Pons (tissue), 1 donor: ENCODE measurements at places on chromosomes 13 and 19.

- DNase-seq, result no peak
Measured at GRCh38 chr19:2926341-2927031, 18.3 kb downstream of the ZNF77 start.

DNA sequence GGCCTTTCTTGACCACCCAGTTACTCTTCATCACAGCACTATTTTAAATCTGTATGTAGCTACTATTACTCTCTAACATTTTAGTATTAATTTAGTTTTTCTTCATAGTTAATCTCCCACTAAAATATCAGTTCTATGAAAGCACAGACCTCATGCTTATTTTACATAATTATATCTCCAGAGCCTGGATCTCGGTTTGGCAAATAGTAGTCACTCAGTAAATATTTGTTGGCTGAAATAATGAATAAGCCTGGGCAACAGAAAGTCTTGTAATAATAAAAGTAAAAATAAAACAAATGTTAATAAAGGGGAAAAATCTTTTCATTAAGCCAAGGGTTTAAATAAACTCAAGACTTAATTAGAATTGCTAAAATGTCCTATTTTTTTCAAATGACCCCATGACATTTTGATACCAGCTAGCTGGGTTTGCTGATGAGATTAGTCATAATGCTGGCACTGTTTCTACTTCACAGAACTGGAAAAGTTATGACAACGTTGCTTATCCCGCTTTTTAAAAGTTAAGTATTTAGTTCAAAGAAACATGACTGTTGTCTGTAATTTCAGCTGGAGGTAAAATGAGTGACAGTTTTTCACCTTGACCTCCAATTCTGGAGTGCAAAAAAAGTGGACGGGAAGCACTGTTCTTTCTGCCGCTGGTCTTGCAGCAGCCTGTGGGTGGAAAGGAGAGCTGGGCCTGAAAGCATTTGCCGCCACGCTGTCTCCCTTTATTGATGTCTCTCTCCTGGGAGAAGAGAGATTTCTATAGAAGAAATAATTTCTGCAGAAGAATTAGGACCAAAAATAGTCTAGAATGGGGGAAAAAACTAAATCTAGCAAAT is 85.2 kb upstream of the SPATA13 start:
- no peak for DNase-seq

DNA sequence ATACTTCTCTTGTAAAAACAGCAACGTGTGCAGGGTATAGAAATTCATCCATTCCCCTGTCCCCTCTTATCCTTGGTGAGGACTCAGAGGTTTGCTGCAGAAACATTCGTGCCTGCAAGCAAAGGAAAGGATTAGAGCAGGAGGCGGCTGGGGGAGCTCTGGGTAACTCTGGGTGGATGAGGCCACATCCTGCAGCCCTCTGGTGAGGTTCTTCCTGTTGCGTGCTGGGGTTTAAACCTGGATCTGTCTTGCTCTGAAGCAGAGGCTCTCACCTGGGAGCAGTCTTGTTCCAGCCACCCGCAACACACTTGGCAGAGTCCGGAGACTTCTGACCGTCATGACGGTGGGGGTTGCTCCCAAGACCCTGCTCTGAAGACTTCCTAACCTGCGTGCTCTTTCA is 69.2 kb downstream of the ATP11A start:
- DNase-seq, result no peak

DNA sequence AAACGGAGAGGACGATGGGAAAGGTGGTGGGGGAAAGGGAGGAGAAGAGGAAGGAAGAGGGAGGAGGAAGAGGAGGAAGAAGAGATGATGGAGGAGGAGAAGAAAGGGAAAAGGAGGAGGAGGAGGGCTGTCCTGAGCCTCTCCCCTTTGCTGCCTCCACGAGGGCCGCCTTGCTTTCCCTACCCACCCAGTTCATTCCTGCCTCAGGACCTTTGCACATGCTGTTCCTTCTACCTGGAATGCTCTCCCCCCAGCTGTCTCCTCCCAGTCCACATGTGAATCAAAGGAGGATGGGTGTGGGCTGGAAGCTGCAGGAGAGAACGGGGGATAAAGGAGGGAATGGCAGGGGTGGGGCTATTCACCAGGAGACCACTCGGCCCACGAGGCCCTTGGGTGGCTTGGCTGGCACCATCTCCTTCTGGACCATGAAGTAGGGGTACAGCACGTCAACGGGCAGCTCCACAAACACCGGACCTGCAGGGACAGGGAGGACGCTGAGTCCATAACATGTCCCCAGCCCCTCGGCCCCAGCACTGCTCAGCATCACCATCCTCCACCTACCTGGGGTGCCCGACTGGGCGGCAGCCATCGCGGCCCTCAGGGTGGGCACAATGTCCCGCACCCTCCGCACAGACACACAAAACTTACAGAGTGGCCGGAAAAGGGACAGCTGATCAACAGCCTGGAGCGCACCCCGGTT is 15.3 kb downstream of the SYDE1 start:
- no peak for DNase-seq

DNA sequence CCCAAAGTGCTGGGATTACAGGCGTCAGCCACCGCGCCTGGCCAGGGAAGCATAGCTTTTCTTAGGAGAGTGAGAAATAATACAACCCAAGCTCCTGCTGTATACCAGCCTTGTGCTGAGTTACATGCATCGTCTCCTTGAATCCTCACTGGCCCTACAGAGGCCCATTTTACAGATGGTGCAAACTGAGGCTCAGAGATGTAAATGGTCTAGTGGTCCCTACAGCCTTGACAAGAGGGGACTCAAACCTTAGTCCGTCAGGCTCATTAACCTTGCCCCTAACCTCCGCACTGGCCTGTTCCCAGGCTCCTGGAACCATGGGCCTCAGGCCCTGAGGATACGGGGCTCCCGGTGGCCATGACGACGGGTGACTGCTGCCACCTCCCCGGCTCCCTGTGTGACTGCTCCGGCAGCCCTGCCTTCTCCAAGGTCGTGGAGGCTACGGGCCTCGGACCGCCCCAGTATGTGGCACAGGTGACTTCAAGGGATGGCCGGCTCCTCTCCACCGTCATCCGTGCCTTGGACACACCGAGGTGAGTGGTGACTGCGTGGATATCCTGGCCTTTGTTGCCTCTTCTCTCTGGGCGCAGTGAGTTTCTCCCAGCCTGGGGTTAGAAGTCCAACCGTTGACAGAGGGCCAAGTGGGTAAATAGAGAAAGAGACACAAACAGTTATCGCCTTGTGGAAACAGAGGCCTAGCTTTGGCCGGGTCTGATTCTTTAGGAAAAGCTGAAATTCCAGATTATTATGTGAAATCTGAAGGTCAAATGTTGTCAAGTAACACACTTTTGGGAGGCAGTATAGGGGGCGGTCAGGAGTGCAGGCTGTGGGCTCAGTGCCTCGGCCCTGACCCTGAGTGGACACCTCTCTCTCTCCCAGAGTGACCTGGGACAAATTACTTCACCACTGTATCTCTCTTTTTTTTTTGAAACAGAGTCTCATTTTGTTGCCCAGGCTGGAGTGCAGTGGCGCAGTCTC is 8.7 kb downstream of the MARCHF2 start:
- no peak for DNase-seq

DNA sequence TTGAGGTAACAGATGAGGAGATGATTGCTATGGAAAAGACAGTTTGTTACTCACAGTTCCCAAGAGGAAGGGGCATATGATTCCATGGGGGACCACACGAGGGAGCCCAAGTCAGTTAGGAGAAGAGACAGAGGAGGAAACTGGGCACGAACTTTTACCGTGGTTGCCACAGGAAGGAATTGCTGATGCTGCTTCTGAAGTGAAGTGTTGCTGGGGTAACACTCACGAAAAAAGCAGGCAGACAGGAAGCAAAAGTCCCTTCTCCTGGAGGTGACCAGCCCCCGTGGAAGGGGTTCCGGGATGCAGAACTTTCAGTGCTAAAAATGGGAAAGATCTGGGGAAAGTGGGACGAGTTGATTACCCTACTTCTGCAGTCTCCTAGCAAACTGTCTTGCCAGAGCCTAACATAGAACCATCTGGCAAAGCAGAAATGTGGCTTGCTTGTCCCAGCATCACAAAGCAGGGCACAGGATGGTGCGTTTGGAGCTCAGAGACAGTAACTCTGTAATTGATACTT is 35.4 kb upstream of the MAP3K10 start:
- no peak for DNase-seq

DNA sequence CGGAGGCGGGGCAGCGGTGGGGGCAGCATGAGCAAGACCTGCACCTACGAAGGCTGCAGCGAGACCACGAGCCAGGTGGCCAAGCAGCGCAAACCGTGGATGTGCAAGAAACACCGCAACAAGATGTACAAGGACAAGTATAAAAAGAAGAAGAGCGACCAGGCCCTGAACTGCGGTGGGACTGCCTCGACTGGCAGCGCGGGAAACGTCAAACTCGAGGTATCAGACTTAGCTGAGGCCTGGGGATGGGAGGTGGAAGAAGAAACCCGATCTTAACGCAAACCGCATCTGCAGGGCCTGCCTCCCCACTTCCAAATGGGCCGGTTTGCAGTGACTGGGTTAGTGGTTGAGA is 693 bp downstream of the RFXAP start:
- no peak for DNase-seq
